CD4-positive, alpha-beta T cell treated with Interleukin-15 for 1 hour (primary cell): ENCODE measurements at places on chromosomes 4 and X.

- DNase-seq = no peak
Observed at GRCh38 chrX:111159232-111159631, 63.2 kb downstream of the PAK3 start.

GRCh38 chrX:150543230-150544155 lies 24.9 kb upstream of the MTM1 start:
- no peak for DNase-seq

DNA sequence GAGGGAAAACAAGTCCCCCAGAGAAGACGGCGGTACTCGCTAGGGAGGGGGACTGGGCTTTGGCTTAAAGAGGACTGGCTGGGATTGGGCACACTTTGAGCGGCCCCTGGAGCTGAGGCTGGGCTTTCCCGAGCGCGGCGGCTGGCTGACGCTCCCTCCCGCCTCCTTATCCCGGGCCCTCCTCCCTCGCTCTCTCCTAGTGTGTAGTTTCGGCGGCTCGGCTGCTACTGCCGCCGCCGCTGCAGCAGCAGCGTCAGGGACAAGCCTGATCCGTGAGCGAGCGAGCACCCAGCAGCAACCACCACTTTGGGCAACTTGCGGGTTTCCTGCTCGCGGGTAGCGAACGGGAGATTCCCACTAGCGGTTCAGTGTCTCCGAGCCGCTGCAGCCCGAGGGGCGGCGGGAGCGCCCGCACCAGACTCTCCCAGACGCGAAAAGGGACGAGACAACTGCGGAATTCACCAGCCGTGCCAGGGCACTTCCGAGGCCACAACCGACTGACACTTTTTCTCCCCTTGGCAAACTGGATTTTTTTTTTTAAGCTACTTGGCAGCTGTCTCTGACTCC lies 632 bp upstream of the PCDH7 start:
- DNase-seq = no peak

- no peak for DNase-seq
Observed at GRCh38 chrX:113828470-113828869, 755.4 kb upstream of the HTR2C start.

- no peak for DNase-seq
Observed at GRCh38 chr4:53500546-53500945, 90.7 kb downstream of the LNX1 start.

DNA sequence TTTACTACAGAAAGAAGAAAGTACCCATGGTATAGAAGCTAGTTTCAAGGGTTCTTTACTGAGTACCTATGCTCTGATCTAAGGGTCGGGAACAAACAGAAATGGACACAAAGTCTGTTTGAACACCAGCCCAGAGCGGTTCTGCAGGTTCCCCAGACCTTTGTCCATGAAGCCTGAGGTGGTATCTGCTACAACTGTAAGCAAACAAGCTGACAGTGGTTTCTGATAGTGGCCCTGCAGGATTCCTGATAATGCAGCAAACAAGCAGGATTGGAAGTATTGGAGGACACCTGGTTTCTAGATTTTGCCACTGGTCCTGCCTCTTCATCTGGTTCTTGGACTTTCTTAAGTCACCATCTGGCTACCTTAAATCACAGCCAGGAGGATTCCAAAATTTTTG lies 23.7 kb downstream of the SMPX start:
- no peak for DNase-seq

DNA sequence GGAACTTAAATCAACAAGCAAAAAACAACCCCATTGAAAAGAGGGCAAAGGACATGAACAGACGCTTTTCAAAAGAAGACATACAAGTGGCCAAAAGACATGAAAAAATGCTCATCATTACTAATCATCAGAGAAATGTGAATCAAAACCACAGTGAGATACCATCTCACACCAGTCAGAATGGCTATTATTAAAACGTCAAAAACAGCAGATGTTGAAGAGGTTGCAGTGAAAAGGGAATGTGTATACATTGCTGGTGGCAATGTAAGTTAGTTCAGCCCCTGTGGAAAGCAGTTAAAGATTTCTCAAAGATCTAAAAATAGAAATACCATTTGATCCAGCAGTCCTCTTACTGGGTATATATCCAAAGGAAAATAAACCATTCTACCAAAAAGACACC lies 22.6 kb downstream of the RTL9 start:
- DNase-seq = no peak

- no peak for DNase-seq
Observed at GRCh38 chr4:183099537-183100297, 660 bp downstream of the WWC2 start.

GRCh38 chrX:140467211-140467610 lies 37.7 kb downstream of the SOX3 start:
- no peak for DNase-seq
